ENCODE measurements at places on chromosomes 5 and 9.

DNA sequence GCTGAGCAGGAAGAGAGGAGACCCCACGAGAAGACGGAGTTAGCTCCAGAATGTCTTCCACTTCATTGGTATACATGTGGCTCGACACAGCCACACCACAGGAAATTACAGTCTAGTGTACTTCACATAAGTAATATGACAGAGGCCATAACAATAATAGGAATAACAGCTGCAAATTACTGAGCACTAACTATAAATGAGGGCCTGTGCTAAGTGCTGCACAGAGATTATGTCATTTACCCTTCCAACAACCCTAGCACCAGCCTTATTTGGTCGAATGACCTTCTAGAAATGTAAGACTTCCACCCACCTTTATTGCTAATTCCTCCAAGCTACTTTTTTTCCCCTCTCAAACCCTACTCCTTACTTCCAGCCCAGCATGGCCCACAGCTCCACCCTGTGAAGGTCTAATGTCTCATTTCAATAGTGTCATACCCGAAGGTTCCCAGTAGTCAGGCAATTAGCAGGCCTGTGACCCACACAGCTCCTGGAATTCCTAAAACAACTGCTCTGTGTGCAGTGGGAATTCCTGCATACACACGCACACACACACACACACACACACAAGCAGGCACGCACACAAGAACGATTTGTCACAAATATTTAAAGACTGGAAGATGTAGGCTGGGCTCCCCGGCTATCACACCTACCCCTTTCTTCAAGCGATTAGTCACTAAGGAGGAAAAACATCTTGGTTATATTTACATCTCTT is 134.5 kb downstream of the FRMD3 start:
- DNase-seq, result no peak

GRCh38 chr9:107154291-107154690 is 128.8 kb upstream of the RAD23B start:
- no peak for DNase-seq

- no peak for DNase-seq
These were observed 11.7 kb downstream of the NIPAL4 start for GRCh38 chr5:157471709-157472108.

GRCh38 chr5:37184748-37185364 is 64.3 kb downstream of the CPLANE1 start:
- peak; percentile 16 for DNase-seq

GRCh38 chr9:100099722-100100042 is 639 bp downstream of the INVS start:
- DNase-seq, result no peak
